ENCODE measurements at places on chromosomes 16 and 17. TPM values are rescaled to one million over a fixed set of nuclear protein-coding genes. Genes with fewer than 3 reads are reported as not detected.

DNA sequence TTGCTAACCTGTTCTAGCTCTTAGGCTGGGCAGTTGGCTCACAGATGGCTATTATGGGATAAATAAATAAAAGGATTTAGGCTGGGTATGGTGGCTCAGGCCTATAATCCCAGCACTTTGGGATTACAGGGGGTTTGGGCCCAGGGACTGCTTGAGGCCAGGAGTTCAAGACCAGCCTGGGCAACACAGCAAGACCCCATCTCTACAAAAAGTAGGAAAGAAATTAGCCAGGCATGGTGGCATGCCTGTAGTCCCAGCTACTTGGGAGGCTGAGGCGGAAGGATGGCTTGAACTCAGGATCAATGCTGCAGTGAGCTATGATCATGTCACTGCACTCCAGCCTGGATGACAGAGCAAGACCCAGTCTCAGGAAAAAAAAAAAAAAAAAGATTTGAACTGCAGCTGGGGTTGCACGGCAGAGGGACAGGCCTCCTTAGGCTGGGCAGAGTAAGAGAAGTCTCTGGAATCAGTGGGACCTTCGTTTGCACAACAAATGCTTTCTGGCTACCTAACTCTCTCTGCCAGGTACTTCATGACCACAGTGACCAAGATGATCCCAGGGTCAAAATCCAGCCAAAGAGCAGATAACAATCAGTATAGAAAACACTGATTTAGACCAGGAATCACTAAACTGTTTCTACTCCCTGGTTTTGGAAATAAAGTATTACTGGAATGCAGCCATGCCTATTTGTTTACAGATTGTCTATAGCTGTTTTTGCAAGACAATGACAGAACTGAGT, 6.8 kb downstream of the RUSF1 start:
- no peak for DNase-seq

- peak; percentile 48 for DNase-seq
These were observed 34.8 kb downstream of the SOST start for GRCh38 chr17:43723697-43724359.

- no peak for DNase-seq
These were observed 24.0 kb downstream of the ADGRG5 start for GRCh38 chr16:57566436-57566835.

GRCh38 chr16:66422366-66422765, 4.7 kb upstream of the BEAN1 start:
- no peak for DNase-seq

DNA sequence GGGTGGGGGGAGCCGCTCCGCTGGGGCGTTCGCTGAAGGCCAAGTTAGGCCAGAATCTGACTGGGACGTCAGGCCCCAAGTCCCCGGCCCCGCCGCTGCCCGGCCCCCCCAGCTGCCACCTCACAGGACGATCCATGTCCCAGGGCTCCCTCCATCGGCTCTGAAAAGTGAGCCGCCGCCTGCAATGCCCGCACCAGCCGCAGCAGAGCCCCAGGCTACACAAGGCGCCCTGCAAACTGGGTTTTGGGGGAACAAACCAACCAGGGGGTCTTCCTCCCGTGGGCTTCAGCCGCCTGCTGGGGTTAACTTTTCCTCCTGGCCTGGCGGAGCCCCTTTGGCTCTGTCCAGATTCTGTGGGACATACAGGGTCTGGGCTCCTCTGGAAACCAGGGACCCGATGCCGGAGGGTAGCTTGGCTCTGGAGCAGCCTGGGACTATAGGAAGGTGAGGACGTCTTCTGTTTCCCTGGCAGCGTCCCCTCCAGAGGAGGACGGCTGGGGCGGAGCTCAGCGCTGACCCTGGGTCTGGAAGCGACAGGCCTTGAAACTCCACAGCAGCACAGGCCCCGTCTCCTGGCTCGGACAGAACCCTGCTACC, 835 bp downstream of the NME4 start:
- DNase-seq = no peak

DNA sequence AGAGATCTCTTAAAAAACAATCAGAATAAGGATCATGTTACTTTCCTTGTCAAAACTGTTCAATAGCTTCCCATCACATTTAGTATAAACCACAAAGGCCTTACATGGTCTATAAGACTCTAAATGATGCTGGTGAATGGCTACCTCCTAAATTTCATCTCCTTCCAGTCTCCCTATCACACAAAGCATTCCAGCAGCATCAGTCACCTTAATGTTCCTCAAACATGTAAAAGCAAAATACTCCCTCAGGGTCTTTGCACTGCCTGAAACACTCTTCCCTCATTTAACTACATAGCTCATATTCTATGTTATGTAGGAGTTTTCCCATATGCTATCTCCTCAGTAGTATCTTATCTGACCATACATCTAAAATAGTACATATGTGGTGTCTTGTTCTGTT, 53.5 kb upstream of the INTS2 start:
- no peak for DNase-seq

Gene CDH8
- 0.43 TPM for total RNA-seq

DNA sequence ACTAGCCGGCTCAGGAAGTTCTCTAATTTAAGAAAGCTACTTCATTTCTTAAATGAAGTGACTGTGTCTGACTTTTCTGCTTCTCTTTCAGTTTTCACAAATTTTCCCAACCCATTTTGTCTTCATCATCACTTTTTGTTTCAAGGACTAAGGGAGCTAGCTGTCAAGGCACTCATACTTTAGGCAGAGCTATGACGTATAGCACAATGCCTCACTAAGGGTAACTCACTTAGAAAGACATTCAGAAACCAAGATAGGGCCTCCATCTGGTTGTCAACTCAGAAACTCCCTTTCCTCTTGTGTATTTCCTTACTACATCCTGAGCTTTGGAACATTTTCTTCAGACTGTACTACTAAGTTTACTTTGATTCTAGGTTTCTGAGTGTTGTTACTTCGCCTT, 397.9 kb downstream of the TOX3 start:
- DNase-seq = no peak

Gene SDR42E2
- total RNA-seq = 0.12 TPM

DNA sequence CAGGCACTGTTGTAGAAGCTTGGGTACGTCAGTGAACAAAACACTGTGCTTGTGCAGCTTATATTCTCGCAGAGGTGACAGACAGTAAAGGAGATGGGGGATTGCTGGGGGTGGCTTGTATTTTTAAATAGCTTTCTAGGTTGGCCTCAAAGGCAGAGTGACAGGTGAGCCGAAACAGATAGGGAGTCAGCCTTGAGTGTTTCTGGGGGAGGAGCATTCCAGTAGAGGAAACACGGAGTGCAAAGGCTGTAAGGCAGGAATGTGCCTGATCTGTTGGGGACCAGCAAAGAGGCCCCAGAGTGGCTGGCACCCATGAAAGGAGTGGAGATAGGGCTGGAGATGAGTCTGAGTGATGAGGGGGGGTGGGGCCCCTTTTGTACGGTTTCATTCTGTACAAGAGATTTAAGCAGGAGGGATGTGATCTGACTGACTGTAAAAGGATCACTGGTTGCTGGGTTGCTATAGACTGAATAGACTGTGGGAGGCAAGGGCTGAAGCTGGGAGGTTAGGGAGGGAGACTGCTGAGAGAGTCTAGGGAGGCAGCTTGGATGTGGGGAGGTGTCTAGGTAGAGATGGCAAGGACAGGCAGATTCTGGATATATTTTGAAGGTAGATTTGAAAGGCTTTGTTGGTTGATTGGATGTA, 15.2 kb downstream of the NUP93 start:
- no peak for DNase-seq

Gene PRAC1
- total RNA-seq = not detected

Gene ASPA
- 0.06 TPM for total RNA-seq

GRCh38 chr17:76532072-76532651, 5.3 kb downstream of the CYGB start:
- no peak for DNase-seq

- no peak for DNase-seq
These were observed 89.2 kb downstream of the MAP2K6 start for GRCh38 chr17:69503711-69504110.

Data from epithelial cell of proximal tubule (primary cell).